ENCODE measurements at places on chromosomes 4 and X.

DNA sequence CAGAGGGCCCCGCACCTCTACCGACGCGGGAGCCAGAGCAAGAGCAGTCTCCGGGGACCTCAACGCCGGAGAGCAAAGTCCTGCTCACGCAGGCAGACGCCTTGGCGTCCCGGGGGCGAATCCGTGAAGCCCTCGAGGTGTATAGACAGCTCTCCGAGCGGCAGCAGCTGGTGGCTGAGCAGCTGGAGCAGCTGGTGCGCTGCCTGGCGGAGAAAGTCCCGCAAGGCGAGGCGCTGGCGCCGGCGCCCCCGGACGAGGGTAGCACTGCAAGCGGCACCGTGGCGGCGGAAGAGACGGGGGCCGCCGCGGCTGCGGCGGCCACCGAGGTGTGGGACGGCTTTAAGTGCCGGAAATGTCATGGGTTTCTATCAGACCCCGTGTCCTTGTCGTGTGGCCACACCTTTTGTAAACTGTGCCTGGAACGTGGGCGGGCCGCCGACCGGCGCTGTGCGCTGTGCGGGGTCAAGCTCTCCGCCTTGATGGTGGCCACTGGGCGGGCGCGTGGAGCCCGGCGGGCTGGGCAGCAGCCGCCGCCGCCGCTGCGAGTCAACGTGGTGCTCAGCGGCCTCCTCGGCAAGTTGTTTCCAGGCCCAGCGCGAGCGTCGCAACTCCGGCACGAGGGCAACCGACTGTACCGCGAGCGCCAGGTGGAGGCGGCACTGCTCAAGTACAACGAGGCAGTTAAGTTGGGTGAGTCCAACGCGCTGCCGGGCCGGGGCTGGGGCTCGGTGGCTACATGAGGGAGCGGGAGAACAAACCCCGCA is 672 bp downstream of the LONRF3 start:
- peak; percentile 11 for DNase-seq

DNA sequence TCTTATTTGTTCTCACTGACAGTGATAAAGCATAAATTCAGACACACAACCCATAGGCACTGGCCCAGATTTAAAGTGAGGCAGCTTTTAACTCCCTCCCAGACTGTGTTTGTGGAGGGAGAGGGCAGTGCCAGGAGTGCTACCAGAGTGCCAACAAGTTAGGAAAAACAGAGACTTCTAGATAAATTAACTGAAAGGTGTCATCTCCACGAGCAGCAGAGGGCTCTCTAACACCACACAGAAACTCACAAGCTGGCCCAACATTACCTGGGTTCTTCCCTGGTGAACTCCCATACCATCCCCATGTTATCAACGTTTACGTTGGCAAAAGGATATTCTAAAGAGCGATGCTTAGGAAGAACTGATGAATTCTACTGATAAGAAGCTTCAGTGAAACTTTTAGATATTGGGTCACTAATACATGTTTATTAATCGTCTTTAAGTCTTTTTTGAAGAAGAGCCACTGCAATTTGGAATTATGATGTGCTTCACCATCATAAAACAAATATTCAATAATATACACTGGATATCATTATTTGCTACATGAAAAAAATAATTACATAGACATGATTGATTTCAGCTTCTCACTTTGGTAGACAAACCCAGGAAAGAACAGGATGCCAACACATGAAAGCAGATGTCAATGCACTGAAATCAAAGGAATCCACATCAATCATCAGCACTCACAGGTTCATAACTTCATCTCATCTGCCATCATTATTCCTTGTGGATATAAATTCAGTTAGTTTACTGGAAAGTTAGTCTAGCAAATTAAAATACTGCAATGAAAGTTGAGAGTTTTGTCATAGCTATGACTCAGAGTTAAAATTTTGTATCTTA is 121.2 kb upstream of the NAP1L5 start:
- no peak for DNase-seq

GRCh38 chr4:76987685-76988084 is 38.1 kb downstream of the SEPTIN11 start:
- no peak for DNase-seq

DNA sequence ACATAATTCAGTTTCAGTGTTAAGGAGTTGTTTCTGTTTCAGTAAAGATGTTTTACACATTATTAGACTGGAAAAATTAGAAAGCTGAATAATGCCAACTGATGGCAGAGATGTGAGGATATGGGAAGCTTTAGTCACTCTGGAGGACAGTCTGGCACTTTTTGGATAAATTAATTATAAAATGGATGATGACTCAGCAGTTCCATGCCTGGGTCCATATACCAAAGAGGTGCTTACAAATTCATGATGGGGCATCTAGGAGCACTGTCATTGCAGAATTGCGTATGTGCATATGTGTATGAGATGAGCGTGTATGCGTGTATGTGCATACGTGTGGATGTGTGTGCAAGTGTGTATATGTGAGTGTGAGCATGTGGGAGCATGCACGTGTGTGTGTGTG is 31.2 kb upstream of the ANKRD50 start:
- DNase-seq = no peak

- DNase-seq = no peak
These were observed 1.5 kb downstream of the KLF8 start for GRCh38 chrX:56233682-56234081.

GRCh38 chr4:90142081-90142480 is 14.9 kb downstream of the CCSER1 start:
- no peak for DNase-seq

DNA sequence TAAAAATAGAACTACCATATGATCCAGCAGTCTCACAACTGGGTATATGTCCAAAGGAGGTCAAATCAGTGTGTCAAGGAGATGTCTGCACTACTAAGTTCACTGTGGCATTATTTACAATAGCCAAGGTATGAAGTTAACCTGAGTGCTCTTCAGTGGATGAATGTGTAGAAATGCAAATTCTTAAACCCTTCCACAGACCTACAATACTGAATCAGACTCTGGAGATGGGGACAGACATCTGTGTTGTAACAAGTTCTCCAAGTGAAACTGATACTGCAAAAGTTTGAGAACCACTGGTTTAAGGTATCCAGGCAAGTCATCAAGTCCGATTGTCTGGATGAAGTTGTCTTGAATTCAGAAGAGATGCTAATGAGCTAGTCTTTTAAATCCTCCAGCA is 38.5 kb downstream of the SMAD1 start:
- DNase-seq = no peak

DNA sequence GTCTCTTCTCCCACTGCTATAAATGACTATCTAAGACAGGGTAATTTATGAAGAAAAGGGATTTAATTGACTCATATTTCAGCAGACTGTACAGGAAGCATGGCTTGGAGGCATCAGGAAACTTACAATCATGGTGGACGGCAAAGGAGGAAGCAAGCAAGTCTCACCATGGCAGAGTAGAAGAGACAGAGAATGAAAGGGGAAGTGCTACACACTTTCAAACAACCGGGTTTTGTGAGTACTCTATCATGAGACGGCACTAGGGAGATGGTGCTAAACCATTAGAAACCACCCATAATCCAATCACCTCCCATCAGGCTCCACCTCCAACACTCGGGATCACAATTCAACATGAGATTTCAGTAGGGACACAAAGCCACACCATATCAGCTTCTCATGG is 11.1 kb downstream of the UBE2NL start:
- no peak for DNase-seq

DNA sequence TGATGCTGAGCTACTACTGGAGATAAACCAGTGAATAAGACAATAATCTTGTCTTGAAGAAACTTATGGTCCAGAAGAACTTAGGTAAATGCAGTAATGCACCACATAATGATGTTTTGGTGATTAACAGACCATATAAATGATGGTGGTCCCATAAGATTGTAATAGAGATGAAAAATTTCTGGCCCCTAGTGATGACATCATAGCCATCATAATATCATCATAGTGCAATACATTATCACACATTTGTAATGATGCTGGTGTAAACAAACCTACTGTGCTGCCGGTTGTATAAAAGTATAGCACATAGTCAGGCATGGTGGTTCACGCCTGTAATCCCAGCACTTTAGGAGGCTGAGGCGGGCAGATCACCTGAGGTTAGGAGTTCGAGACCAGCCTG is 846.8 kb downstream of the FSTL5 start:
- no peak for DNase-seq

- no peak for DNase-seq
These were observed 184.3 kb downstream of the NAA11 start for GRCh38 chr4:79141530-79141929.

DNA sequence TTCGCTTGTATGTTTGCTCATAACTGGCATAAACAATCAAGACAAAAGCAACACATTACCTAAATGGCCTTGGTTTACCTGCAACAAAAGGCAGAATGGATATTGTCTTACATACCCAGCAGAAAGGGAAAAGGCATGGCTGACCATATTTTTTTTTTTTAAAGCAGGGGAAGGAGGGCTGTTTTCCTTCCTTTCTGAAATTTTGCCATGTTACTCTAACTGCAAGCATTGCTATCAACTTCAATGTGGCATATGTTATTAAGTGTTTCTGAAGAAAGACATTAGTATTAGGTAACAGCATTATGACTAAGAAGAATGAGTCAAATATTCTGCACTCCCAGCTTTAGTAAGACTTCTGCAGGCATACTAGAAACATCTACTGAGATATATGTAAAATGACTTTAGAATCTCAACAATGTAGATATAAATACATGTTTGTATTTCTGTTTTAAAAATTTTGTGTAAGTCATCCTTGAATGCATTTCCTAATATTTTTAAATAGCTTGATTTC is 512.6 kb upstream of the FAM241A start:
- no peak for DNase-seq

DNA sequence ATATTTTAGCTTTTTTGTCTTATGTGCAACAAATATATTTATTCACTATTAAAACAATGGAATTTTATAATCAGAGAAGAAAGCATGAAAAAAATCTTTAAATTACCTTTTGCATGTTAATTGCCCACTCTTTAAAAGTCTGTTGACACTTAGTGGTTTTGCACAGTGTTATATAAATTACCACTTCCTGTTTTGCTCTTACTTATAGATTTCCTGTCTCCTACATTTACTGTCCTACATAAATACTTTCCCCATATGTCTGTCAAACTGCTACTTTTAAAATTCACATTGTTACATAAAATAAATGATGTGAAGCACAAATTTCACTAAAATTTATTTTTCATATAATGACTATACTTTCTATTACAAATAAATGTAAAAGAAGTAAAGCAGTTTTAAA is 161.1 kb upstream of the NDST4 start:
- no peak for DNase-seq

DNA sequence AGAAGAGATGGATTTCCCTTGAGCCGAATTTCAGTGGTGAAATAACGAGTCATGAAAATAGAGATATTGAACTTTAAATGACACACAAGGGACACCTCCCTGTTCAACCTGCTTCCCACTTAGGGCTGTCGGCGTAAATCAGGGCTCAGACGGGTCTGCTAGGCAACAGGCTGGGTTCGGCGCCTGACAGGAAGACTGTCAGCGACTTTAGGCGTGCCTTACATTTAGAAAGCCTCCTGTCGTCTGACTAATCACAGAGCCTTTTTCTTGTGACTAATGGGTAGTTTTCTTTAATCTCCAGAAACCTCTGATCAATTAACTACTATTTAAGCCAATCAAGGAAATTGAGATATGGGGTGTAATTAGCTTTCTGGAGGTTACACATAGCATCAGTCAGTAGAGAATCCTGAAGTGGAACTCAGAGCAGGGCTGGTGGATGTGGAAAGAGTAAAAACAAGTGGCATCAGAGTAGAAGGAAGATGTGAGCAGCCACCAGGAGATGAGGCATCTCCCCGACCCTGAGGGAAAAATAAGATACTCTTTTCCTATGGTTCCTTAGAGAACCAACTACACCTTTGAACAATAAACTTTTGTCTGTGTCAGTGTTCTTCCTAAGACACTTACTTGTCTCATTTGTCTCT is 86.2 kb upstream of the HS3ST1 start:
- DNase-seq = no peak

DNA sequence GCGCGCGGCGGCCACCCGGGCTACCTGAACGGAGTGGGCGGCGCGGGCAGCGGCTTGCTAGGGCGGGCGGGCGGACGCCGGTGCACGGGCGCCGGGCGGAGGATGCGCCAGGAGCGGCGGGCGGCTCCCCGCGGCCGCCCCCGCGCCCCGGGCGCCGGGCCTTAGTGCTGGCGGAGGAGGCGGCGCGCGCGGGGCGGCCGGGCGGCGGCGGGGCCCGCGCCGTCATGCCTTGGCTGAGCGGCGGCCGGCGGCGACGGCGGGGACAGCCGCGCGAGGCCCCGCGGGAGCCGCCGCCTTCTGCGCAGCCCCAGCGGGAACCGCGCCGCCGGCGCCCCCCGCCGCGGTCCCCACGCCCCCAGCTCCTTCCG is 48.2 kb downstream of the CLDN34 start:
- no peak for DNase-seq

- no peak for DNase-seq
These were observed 2.3 kb upstream of the CYTL1 start for GRCh38 chr4:5021546-5021945.

- DNase-seq = no peak
These were observed 190.4 kb downstream of the GABRB1 start for GRCh38 chr4:47221721-47222120.

Measured in stimulated activated CD8-positive, alpha-beta memory T cell treated with anti-CD3 and anti-CD28 coated beads, Interleukin-15, amount 100 ng/mL, for 24 hours (primary cell).